NCI-H1436 (cell line): ENCODE measurements at places on chromosomes 3 and 15.

GRCh38 chr3:79314544-79314943 lies 453.3 kb downstream of the ROBO1 start:
- no peak for DNase-seq

GRCh38 chr15:38761681-38762080 lies 197.1 kb upstream of the RASGRP1 start:
- DNase-seq = no peak

DNA sequence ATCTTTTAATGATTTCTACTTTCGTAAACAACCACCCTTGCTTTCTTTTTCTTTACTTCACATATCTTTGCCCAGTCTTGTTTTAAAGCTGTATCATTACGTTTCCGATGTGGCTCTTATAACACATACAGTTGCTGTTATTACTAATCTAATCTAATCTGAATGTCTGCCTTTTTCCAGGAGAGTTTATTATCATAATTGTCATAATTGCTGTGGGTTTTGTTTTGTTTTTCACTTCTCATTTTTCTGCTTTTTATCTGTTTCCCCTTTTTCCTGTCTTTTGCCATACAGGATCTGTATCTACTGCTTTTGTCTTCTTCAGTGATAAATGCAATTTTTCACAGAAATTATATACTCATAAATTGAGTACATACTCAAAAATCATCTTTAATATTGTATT lies 24.9 kb downstream of the HACL1 start:
- no peak for DNase-seq

GRCh38 chr3:12755754-12756153 lies 3.3 kb downstream of the TMEM40 start:
- DNase-seq = no peak

DNA sequence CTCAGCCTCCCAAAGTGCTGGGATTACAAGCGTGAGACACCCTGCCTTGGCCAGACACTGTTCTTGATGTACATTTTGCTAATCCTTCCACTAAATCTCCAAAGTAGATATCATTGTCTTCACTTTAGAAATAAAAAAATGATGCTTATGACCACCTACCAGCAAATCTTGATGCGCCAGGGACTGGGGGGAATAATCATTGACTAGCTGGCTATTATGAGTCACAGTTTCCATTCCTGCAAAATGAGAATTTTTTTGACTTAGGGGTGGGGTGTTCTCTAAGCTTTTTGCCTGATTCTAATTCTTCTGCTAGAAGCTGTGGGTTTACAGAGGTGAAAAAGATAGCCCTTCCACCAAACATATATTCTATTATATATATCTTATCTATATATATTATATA lies 17.1 kb upstream of the RFC4 start:
- no peak for DNase-seq

- peak; percentile 61 for DNase-seq
These were observed 228.2 kb downstream of the TCF12 start for GRCh38 chr15:57146506-57147201.

GRCh38 chr15:70159713-70160009 lies 61.9 kb upstream of the TLE3 start:
- no peak for DNase-seq

GRCh38 chr3:38454884-38455638 lies 1.4 kb downstream of the ACVR2B start:
- DNase-seq = peak; percentile 22

GRCh38 chr3:256501-256900 lies 59.9 kb downstream of the CHL1 start:
- DNase-seq = no peak

- no peak for DNase-seq
These were observed 3.2 kb upstream of the BCL2L10 start for GRCh38 chr15:52115598-52116427.
